ENCODE measurements at places on chromosomes 6 and 20. TPM values are rescaled to one million over a fixed set of nuclear protein-coding genes. Genes with fewer than 3 reads are reported as not detected.

SYNJ2 gene
- 28.1 TPM for total RNA-seq

GRM1 gene
- total RNA-seq: not detected

SLC32A1 gene
- not detected for total RNA-seq

DNA sequence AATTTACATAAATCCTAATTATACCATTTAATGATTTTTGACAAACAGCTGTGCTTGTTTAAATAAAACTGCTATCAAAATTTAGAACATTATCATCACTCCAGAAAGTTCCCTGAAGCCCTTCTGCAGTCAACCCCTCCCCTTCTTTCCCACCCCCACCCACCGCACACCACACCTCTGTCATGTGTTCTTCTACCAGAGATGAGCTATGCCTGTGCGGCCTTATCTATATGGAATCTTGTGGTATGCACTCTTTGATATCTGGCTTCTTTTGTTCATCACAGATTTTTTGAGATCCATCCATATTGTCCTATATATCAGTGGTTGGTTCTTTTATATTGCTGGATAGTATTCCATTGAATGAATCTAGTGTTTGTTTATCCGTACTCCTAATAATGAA, 7.2 kb downstream of the MYLIP start:
- H3K36me3 ChIP-seq: peaks cover 32% of the 10 kb centered on the region
- no peak for DNase-seq
- H3K27ac ChIP-seq: peak overlapping the region; percentile 92
- no peaks in the 10 kb centered on the region for H3K27me3 ChIP-seq

- peaks cover 3% of the 10 kb centered on the region for H3K27me3 ChIP-seq
- DNase-seq: no peak
- no peak overlapping the region for H3K4me3 ChIP-seq
- no peak overlapping the region for H3K27ac ChIP-seq
- H3K36me3 ChIP-seq: no peaks in the 10 kb centered on the region
Measured at GRCh38 chr6:3351105-3351676, 92.4 kb downstream of the PSMG4 start.

DNA sequence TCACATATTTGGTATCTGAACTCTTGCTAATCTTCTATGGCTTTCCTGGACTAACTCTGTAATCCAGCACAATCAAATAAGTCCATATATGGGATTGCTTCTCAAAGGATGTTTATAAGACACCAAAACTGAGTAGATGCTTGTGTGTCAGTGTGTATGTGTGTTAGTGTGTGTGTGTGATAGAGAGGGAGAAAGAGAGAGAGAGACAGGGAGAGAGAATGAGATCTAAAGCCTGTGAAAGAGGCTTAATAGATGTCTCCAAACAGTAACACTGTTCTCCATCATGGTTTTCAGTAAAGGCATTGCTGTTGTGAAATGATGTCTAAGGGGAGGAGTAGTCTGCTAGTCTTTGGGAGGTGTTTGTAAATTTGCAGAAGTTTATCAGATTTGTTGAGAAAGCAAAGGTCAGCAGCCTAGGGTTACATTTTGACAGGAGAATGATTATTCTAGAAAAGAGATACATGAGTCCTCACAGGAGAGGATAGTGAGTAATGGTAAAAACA, 73.9 kb upstream of the MLIP start:
- H3K4me1 ChIP-seq: no peaks in the 10 kb centered on the region
- no peaks in the 10 kb centered on the region for H3K36me3 ChIP-seq
- DNase-seq: no peak
- H3K4me3 ChIP-seq: no peak overlapping the region
- H3K27me3 ChIP-seq: no peaks in the 10 kb centered on the region

- no peaks in the 10 kb centered on the region for H3K4me1 ChIP-seq
- H3K27me3 ChIP-seq: no peaks in the 10 kb centered on the region
- DNase-seq: no peak
- H3K36me3 ChIP-seq: no peaks in the 10 kb centered on the region
- no peak overlapping the region for H3K4me3 ChIP-seq
- no peak overlapping the region for H3K27ac ChIP-seq
Measured at GRCh38 chr20:32634041-32634805, 39.5 kb downstream of the C20orf203 start.

DNA sequence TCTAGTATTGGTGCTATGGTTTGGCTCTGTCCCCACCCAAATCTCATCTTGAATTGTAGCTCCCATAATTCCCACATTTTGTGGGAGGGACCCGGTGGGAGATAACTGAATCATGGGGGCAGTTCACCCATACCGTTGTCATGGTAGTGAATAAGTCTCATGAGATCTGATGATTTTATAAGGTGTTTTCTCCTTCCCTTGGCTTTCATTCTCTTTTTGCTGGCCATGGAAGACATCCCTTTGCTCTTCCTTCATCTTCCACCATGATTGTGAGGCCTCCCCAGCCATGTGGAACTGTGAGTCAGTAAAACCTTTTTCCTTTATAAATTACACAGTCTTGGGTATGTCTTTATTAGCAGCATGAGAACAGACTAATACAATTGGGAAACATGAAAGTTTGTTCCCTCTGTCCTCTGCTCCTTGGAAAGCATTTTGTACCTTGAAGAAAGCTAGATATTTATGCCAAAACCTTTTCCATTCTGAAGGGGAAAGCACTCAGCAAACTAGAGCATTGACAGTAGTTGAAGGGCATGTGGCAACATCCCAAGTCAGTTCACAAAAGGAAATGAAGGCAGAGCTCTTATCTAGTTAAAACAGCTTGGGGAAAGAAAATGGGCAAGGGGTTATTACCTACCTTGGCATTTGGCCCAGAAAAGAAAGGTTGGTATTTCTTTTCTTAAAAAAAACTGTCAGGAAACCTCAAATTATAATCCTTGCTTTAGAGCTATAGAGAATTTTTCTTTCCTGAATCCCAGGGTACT, 10.7 kb upstream of the TNFAIP3 start:
- no peak overlapping the region for H3K27ac ChIP-seq
- peaks cover 18% of the 10 kb centered on the region for H3K4me1 ChIP-seq
- peaks cover 25% of the 10 kb centered on the region for H3K36me3 ChIP-seq
- H3K4me3 ChIP-seq: no peak overlapping the region

DNA sequence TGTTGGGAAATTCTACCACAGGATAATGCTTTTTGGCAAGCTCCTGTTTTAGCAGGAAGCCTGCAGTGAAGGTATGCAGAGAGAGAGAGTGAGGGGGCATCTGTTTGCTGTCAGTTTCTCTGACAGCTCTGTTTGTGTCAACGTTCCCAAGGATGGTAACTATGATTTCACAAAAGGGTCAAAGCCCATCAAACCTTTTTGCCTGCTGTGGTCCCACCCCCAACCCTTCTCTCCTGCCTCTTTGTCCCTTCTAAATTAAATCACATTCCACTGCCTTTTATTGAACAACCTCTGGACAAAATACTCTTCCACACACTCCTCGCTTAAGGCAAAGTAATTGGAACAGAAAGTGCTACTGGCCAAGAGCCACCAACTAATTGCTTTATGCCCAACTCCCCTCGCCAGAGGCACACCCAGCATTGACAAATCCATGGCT, 128.3 kb downstream of the TSHZ2 start:
- no peak for DNase-seq
- H3K36me3 ChIP-seq: no peaks in the 10 kb centered on the region
- no peaks in the 10 kb centered on the region for H3K4me1 ChIP-seq
- no peaks in the 10 kb centered on the region for H3K27me3 ChIP-seq
- no peak overlapping the region for H3K4me3 ChIP-seq
- no peak overlapping the region for H3K27ac ChIP-seq

- peaks cover 9% of the 10 kb centered on the region for H3K27me3 ChIP-seq
- H3K4me3 ChIP-seq: no peak overlapping the region
- peaks cover 6% of the 10 kb centered on the region for H3K4me1 ChIP-seq
- H3K27ac ChIP-seq: no peak overlapping the region
- no peak for DNase-seq
- peaks cover 3% of the 10 kb centered on the region for H3K36me3 ChIP-seq
Measured at GRCh38 chr6:135514706-135515105, 17.2 kb upstream of the AHI1 start.

- no peak for DNase-seq
- H3K27ac ChIP-seq: no peak overlapping the region
- H3K27me3 ChIP-seq: peaks cover 21% of the 10 kb centered on the region
- H3K36me3 ChIP-seq: no peaks in the 10 kb centered on the region
- H3K4me3 ChIP-seq: no peak overlapping the region
- H3K4me1 ChIP-seq: no peaks in the 10 kb centered on the region
Measured at GRCh38 chr6:75481394-75481793, 12.2 kb downstream of the FILIP1 start.

DNA sequence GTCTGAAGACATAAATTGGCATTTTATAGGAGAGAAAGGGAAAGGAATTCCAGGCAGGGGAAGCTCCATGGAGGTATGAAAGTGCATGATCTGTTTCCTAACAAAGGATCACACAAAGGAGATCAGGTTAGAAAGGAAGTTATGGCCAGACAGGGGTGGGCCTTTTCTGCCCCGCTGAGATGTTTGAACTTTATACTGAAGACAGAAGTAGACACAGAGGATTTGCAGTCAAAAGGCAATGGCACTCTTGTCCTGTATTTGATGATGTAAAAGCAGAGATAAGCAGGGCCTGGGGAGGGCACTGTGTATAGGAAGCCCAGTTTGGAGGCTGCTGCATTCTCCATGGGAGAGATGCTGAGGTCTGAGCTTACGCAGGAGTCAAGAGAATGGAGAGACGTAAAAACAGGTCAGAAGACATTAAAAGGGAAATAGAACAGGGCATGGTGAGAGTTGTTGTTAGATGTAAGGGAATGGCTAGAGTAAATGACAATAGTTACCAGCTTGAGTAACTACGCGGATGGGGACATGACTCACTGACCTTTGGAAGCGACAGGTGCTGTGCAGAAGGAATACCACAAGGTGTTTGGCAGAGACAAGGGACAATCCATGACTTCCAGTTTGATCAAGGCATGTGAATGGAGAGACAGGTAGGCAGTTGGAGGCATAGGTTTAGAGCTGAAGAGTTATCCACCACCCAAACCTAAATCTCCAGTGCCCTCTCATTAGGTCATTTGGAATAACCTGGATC, 190.6 kb upstream of the SASH1 start:
- H3K27me3 ChIP-seq: peaks cover 14% of the 10 kb centered on the region
- DNase-seq: no peak
- no peak overlapping the region for H3K27ac ChIP-seq
- peaks cover under 1% of the 10 kb centered on the region for H3K4me1 ChIP-seq
- H3K4me3 ChIP-seq: no peak overlapping the region

DNA sequence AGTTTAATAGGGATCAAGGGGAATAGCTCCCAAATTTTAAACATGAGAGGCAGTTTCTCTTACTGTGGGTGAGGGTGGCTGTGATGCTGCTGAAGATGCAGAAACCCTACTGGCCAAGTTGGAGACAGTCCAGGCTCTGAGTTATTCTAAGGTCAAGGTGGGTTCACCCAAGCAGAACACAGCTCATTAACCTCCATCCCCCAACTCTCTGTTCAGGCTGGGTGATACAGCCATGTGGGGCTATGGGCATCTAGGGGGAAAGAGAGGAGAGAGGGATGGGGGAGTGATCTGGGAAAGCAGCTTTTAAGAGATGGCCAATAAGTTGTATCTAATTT, 18.9 kb upstream of the TRAM2 start:
- no peaks in the 10 kb centered on the region for H3K27me3 ChIP-seq
- H3K4me3 ChIP-seq: no peak overlapping the region
- H3K36me3 ChIP-seq: no peaks in the 10 kb centered on the region

- no peaks in the 10 kb centered on the region for H3K4me1 ChIP-seq
- DNase-seq: no peak
- H3K4me3 ChIP-seq: no peak overlapping the region
- H3K36me3 ChIP-seq: no peaks in the 10 kb centered on the region
Measured at GRCh38 chr6:113377362-113377942, 479.7 kb upstream of the MARCKS start.

- H3K27ac ChIP-seq: no peak overlapping the region
- no peaks in the 10 kb centered on the region for H3K27me3 ChIP-seq
- peaks cover 15% of the 10 kb centered on the region for H3K4me1 ChIP-seq
- H3K4me3 ChIP-seq: no peak overlapping the region
Measured at GRCh38 chr6:137892271-137892708, 25.2 kb downstream of the TNFAIP3 start.

DNA sequence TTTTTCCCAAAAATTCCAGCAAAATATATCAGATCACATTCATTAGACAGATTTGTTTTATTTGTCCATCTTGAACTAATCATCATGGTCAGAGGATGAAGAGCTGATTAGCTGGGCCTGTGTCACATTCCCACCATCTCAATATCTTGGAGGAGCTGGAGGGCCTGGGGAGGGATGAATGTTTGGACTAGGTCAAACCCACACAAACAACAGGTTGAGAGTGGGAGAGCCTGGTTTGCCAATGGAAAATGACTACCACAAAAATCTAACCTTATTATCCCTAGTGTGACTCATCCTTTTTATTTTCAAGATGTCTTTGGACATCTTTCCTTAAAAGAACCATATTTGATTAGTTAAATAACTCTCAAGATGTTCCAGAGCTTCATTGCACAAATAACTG, 242.4 kb downstream of the OGFRL1 start:
- H3K4me3 ChIP-seq: no peak overlapping the region
- peaks cover 10% of the 10 kb centered on the region for H3K27me3 ChIP-seq
- no peak for DNase-seq
- no peaks in the 10 kb centered on the region for H3K36me3 ChIP-seq
- no peak overlapping the region for H3K27ac ChIP-seq

- H3K27me3 ChIP-seq: peaks cover under 1% of the 10 kb centered on the region
- H3K27ac ChIP-seq: no peak overlapping the region
- no peak overlapping the region for H3K4me3 ChIP-seq
- DNase-seq: no peak
Measured at GRCh38 chr6:53635322-53635721, 30.2 kb downstream of the KLHL31 start.

DNA sequence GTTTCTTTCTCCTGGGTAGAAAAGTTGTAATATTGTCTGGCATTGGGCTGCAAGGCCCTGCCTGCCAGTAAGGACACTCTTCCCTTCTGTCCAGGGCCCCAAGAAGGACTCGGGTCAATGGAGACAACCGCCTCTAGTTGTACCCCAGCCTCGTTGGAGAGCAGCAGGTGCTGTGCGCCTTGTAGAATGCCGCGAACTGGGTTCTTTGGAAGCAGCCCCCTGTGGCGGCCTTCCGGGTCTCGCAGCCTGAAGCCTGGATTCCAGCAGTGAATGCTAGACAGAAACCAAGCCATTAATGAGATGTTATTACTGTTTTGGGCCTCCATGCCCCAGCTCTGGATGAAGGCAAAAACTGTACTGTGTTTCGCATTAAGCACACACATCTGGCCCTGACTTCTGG, 37.0 kb downstream of the PLCG1 start:
- H3K27me3 ChIP-seq: no peaks in the 10 kb centered on the region
- no peak for DNase-seq
- no peak overlapping the region for H3K4me3 ChIP-seq
- H3K27ac ChIP-seq: peak overlapping the region; percentile 62
- peaks cover 19% of the 10 kb centered on the region for H3K36me3 ChIP-seq

GRCh38 chr6:9789201-9789600, 625.7 kb downstream of the TFAP2A start:
- no peak overlapping the region for H3K27ac ChIP-seq
- no peaks in the 10 kb centered on the region for H3K27me3 ChIP-seq
- H3K4me3 ChIP-seq: no peak overlapping the region
- no peak for DNase-seq
- H3K4me1 ChIP-seq: no peaks in the 10 kb centered on the region
